ENCODE measurements at places on chromosomes 12 and 14. TPM values are rescaled to one million over a fixed set of nuclear protein-coding genes. Genes with fewer than 3 reads are reported as not detected.

Gene CD27
- not detected for total RNA-seq

Gene NR2C1
- 105 TPM for total RNA-seq

Gene SLC4A8
- 29.7 TPM for total RNA-seq

Gene RPGRIP1
- total RNA-seq, result not detected

Gene KRT5
- not detected for total RNA-seq

Gene AKAP3
- 0.69 TPM for total RNA-seq

Gene PIK3C2G
- 0.16 TPM for total RNA-seq

Gene TRAF3
- 10.0 TPM for total RNA-seq

Gene IAPP
- not detected for total RNA-seq

Gene CPNE8
- 8.7 TPM for total RNA-seq

Gene AMDHD1
- 0.49 TPM for total RNA-seq

Gene RASSF3
- 34.9 TPM for total RNA-seq

All from endodermal cell (in vitro differentiated cells).